ENCODE measurements at places on chromosomes 7 and 10.

GRCh38 chr7:135879233-135879632 is 97.9 kb downstream of the MTPN start:
- no peak for DNase-seq

DNA sequence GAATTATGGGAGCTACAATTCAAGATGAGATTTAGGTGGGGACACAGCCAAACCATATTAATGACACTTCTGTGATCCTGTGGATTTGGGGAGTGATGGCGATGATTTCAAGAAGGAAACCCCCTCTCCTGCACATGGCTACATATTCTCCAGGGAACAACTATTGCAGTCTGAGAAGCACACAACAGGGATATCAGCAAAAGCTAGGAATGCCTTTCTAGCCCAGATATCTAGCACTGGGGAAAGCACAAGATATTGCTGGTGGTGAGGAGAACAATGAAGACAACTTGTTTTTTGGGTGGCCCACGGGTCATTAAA is 24.3 kb downstream of the EPDR1 start:
- no peak for DNase-seq

DNA sequence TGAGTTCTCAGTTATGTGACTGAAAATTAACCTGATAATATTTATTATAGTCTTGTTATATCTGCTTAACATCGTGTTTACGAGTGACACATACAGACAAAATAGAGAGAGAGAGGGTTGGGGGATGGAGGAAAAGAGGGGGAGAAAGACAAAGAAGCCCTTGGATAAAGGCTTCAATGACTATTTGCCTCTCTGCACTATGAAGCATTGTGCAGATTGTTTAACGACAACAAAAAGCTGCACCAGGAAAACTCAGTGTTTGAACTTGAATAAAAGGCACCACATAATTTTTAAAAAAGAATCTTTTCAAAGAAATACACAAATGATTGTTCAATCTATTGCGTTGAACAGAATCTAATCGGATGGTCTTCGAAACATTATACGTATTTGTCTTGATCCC is 27.8 kb downstream of the MAGI2 start:
- no peak for DNase-seq

DNA sequence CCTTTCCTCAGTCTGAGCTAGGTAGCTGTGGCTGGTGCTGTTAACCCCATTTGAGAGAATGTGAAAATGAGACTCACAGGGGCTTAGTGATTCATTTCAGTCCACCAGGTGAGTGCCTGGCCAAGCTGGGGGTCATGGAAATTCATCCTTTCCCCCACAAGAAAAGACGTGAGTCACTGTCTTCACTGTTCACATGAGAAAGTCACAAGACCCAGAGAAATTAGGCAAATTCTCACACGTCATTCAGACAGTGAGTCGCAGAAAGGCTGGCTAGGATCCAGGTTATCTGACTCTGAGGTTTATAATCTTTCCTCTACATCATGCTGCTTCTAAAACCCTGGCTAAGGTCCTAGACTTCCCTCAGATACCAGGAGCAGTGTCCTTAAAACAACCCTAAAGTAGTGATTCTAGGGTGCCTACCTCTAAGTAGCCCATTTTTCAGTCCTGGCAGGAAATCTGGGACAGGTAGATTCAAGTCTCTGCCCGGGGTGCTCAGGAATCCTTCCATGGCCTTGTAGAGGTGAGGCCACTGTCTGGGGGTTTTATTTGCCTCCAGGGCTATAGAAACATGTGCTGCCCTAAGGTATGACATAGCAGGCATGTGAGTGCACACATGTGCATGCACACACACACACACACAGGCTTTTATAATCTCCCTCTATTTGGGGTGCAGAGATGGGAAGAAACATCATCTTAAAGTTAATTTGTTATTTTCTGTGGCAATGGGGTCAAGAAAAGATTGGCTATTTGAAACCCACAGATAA is 427.9 kb upstream of the CELF2 start:
- no peak for DNase-seq

DNA sequence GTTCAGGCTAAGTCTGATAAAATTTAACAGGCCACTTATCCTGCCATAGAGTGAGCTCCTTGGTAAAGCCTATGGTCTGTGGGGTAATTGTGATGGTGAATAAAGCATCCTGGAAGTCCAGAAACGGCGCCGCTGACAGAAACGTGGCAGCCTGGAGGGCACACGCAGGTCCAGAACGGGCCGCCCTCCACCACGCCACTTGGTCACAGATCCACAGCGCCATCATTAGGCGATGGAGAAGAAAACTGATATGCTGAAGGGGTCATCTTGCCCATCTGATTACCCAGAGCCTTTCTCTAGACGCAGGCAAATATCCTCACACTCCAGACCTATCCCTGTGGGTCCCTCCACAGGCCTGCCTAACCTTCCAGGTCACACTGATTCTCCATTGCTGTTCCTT is 37.8 kb downstream of the PODXL start:
- DNase-seq = no peak

DNA sequence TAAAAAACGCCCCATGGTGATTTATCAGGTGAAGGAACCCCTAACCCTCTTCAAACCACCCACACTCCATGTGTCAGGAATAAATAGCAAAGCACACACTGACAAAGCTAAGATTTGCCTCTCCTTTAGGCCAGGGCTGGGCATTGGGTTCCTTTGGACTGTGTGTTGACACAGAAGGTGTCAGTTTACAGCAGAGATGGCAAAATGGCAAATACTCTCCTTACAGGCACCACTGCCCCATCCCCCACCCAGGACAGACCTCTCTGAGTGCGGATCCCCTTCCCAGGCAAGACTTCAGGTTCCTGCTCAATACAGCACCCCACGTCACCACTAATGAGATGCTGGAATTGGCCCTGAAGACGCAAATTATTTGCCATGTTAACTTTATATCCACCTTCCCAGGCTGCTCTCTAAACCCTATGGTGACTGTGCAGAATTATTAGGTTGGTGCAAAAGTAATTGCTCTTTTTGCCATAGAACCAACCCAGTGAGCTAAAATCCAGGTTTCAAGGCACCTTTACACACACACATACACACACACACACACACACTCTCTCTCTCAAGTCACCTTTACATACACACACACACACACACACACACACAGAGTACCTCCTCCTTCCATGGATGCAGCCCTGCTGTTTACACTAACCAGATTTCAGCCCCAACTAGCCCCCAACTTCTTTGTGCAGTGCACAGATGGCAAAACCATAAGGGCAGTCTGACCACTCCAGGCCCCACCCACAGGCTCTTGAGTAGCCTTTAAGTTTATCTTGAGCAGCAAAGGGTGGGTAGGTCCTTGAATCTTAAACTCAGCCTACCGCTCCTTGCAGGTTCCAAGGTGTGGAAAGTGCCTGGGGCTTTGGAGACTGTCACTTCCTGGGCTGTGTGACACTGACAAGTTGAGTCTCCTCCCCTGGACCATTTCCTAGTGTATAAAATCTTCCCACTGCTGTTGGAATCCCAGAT is 4.0 kb upstream of the ZCCHC24 start:
- DNase-seq = no peak

Measured in activated naive CD8-positive, alpha-beta T cell treated with anti-CD3 and anti-CD28 coated beads, Interleukin-2, amount 50 U/mL, for 16 hours (primary cell).